ENCODE measurements at places on chromosomes 16 and 17.
A peak's percentile ranks its signal among the peaks of the same experiment; 100 is the strongest.

GRCh38 chr16:1378087-1378803, 26.5 kb downstream of the GNPTG start:
- no peak for DNase-seq

DNA sequence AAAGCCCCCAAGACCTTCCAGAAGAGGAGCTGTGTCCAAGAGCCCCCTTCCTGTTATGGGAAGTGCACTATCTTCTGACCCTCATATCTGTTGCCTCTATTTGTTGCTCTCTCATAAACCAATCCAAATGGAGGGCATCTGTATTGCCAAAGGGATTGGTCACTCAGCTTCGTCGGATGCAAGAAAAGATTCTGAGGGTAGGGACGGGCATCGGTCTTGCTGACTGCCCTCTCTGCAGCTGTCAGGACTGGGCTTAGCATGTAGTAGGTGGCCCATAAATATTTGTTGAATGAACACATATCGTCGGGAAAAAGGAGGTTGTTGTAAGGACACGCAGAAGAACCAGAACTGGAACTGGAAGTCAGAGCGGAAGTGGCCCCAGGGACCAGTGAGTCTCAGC, 44.1 kb downstream of the CCDC42 start:
- no peak for DNase-seq

- no peak for DNase-seq
Observed at GRCh38 chr16:57374067-57374534, 1.8 kb downstream of the CX3CL1 start.

- DNase-seq: no peak
Observed at GRCh38 chr16:75024182-75024581, 25.4 kb downstream of the ZNRF1 start.

DNA sequence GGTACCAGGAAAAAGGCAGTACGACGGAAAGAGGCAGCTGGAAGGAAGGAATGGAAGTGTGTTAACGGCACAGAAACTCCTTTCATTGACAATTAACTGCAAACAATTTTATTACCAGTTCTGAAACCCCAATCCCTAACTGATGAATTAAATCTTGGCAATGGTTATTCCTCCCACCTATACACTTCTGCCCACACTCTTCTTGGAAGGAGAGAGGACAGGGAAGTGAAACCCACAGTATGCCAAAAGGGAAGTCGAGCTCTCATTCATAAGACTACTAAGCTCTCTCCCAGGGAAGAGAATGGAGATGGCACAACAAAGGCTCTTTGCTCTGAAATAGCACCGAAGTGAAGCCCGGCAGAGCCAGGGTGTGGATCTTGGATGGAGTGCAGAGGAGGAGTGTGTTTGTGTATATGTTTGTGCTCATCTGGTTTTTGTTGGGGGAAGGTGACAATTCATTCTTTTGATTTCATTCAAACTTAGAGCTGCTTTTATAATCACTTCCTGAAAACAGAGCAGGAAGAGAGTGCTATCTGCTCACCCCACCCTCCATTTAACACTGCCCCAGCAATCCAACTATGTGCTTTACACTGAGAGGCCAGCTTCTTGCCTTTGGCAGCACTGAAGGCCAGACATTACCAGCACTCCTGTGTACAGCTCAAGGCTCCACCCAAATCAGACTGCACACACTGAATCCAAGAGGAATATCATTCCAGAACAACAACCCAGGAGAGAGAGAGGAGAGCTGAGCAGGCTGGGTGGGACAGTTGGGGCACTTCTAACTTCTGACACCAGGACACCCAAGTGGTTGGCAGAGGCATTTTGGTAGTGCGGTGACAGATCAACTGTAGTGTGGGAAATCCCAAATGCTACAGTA, 68.7 kb downstream of the HIC1 start:
- no peak for DNase-seq

DNA sequence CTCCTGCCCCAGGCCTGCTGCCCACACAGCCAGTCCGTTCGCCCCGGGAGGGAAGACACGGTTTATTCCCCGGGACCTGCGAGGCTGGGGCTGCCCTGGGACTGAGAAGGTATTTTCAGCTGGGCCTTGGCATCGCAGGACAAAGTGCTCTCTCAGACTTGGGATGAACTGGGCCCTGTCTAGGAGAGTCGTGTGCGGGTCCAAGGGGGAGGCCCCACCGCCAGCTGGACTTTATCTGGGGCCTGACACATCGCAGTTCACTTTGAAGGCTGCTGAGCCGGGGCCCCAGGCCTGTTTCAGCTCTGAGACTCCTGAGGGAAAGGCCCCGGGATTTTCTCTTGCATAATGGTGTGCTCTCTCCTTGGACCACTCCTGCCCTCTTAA, 6.8 kb downstream of the CRISPLD2 start:
- no peak for DNase-seq

- DNase-seq: no peak
Observed at GRCh38 chr17:65332375-65332774, 195.2 kb downstream of the RGS9 start.

DNA sequence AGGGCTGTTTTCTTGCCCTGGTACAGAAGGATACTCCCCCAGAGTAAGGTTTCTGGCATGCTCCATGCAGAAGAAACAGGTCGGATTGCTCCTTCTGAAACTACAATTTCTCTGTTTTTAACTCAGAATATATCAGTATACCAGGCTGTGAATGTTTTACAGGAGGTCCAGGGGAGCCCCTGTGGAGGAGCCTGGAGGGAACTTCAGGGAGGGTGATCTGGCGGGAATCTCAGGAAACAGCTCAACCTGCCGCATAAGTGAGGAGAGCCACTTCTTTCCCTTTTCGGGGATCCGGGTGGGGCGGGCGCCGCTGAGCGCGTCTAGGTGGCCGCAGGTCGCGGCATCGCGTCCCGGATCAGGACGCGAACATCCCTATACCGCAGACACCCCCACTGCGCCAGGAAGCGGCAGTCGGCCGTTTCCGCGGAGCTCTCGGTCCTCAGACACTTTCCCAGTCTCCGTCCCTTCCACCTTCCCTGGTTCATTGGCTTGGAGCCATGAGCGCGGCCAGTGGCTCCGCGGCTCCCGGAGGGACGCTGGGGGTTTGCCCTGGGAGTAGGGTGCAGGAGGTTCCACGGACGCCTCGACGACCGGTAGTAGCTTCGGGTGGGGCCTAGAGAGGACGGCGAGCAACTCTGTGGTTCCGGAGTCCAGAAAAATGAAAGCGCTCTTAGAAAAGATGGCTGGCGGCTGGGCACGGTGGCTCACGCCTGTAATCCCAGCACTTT, 3.1 kb upstream of the ZNF764 start:
- peak; percentile 16 for DNase-seq

DNA sequence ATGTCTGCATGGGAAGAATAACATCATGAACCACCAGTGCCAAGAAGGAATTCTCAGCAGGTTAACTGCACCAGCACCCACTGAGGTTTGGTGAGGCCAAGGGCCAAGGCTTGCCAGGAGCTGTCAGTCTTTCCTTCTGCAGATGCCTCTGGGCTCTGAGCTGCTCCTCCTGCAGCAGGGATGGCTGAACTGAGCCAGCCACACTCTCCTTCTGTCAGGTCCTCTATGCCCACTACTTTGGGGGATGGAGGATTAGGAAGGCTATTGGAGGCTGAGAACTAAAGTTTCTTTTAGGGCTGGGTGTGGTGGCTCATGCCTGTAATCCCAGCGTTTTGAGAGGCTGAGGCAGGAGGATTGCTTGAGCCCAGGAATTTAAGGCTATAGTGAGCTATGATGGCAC, 71.6 kb downstream of the PLXDC1 start:
- no peak for DNase-seq

GRCh38 chr16:88722784-88723506, 16.6 kb downstream of the CTU2 start:
- DNase-seq: no peak

GRCh38 chr16:46620266-46621005, 743 bp downstream of the SHCBP1 start:
- no peak for DNase-seq

DNA sequence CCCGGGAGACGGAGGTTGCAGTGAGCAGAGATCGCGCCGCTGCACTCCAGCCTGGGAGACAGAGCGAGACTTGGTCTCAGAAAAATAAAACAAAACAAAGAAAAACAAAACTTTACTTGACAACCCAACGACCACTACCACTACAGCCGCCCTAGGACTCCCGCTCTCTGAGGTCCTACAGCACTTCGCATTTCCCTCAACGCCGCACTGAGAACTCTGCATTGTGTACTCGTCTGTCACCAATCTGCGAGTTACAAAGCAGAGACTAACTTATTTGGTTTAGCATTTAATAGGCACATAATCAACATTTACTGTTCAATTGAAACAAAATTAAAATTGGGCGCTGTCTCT, 479 bp upstream of the ZNF207 start:
- DNase-seq: peak; percentile 13

- no peak for DNase-seq
Observed at GRCh38 chr16:1426734-1427471, 4.0 kb upstream of the PERCC1 start.

DNA sequence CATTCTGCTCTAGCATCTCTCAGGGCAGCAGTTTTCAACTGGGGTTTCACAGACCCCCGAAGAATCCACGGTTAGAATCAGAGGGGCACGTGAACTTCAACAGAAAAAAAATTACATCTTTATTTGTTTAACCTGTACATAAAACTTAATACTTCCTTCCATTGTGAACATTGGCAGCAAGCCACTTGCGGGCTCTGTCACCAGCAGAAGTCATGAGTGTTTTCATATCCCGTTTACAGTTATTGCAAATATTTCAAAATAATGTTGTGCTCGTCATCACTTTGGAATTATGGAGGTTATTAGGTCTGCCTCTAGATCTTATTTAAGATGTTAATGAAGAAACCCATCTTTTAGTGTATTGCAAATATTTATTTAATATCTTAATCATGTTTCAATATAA, 109.8 kb downstream of the SDR42E1 start:
- DNase-seq: no peak

DNA sequence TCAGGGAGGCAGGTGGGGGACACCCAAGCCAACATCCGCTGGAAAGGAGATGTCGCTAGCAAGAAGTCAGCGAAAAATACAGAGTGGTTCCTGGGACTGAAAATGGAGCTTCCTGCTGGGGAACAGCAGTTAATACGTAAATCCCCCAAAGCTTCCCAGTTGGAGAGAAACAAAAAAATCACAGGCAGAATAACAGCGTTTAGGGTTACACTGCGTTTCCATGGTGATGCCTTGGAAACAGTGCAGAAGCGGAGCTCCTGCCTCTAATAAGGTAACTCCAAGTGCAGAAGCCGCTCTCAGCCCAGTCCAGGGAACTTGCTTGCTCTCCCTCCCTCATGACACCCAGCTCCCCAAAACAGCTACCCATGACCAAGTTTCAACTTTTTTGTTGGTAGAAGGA, 73.4 kb downstream of the PLD6 start:
- DNase-seq: no peak

DNA sequence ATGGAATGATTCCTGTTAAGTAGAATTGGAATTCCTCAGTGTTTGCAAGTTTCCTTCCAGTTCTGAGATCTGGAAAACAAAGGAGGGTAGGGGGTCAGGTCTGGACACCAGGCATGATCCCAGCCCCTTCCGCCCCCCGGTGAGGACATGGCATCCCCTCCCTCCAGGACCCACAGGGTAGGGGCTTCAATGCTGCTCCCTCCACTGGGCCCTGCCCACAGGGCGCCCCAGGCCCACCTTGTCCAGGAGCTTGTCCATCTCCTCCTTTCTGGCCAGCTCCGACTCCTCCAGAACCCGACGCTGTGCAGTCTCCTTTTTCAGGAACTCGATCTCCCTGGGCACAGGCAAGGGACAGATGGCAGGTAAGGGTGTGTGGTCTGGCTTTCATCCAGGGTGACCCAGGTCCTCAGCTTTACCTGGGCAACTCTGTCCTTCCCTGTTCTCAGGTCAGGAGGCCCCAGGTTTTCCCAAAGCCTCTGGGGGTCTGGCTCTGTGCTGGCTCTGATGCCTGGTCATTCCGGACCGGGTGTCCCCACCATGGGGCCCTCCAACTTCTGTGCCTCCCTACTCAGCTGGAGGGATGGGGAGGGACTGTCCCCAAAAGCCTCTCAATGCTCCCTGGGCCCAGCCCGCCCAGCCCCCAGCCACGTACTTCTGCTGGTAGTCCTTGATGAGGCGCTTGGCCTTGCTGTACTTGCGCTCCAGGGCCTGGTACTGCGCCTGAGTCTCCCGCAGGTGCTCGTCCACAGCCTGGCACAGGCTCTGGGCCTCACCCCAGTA, 5.5 kb upstream of the SAMD14 start:
- DNase-seq: no peak

- DNase-seq: no peak
Observed at GRCh38 chr17:58595194-58595792, 80.9 kb upstream of the MTMR4 start.

DNA sequence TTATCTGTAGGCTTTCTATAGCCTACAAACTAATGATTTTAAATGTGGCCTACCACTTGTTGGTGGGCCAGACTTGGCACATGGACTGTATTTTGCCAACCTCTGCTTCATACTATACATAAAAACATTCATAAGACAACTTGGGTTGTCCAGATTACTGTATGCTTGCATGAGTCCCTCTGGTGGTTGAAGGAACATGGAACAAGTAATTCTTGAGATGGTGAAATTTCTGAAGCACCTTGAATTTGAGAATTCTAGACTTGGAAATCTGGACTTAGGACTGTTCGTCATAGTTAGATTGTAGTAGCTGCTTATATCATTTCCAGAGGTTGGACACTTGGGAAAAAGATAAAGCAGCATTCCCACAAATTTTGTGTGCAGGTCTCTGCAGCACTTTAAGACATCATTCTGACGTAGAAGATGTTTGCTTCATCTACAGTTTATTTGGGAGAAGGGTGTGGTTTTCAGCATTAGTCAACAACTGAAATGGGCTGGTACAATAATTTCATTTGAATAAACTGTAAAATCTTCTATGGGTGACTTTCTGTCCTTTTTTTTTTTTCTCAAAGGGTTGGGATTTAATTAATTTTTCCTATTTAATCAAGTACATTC, 31.2 kb downstream of the NFATC3 start:
- DNase-seq: no peak

- no peak for DNase-seq
Observed at GRCh38 chr17:4515501-4515900, 16.8 kb downstream of the SPNS2 start.

DNA sequence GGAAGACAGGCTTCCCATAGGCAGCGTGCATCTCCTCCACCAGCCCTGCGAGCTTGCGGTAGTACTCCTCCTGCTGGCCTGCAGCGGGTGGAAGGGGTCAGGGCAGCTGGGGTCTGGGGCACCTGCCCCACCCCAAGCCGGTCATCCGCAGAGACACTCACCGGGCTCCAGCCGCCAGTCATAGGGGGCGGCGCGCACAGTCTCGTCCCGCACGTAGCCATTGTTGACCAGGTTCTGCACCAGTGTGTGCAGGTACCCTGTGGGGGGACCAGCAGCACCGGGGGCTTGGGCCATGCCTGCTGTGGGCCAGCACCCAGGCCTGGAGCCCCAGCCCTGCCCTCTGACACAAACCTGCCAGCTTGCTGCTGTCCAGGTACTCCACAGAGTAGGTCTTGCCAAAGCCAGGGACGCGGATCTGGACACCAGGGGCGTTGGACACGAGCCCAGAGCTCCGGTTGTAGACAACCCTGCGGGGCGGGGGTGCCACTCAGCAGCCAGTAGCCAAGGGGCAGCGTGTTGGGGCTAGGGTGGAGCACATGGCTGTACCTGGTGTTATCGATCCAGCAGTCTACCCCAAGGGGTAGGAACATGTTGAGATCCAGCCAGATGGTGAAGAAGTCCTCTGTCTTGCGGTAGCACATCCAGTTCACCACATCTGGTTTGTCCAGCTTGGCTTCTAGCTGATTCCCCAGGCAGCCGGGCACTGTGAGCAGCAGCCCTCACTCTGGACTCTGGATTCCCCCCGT, 1.2 kb downstream of the LCAT start:
- DNase-seq: no peak

GRCh38 chr17:54980375-54980774, 11.8 kb downstream of the STXBP4 start:
- no peak for DNase-seq

GRCh38 chr16:3520841-3521240, 20.0 kb downstream of the CLUAP1 start:
- DNase-seq: no peak

GRCh38 chr17:81932333-81932983, 4.6 kb downstream of the PYCR1 start:
- no peak for DNase-seq
